ENCODE measurements at places on chromosomes 11 and 22. TPM values are rescaled to one million over a fixed set of nuclear protein-coding genes. Genes with fewer than 3 reads are reported as not detected.

GRCh38 chr22:19769393-19769715 is 8.8 kb downstream of the TBX1 start:
- no peak for DNase-seq

DNA sequence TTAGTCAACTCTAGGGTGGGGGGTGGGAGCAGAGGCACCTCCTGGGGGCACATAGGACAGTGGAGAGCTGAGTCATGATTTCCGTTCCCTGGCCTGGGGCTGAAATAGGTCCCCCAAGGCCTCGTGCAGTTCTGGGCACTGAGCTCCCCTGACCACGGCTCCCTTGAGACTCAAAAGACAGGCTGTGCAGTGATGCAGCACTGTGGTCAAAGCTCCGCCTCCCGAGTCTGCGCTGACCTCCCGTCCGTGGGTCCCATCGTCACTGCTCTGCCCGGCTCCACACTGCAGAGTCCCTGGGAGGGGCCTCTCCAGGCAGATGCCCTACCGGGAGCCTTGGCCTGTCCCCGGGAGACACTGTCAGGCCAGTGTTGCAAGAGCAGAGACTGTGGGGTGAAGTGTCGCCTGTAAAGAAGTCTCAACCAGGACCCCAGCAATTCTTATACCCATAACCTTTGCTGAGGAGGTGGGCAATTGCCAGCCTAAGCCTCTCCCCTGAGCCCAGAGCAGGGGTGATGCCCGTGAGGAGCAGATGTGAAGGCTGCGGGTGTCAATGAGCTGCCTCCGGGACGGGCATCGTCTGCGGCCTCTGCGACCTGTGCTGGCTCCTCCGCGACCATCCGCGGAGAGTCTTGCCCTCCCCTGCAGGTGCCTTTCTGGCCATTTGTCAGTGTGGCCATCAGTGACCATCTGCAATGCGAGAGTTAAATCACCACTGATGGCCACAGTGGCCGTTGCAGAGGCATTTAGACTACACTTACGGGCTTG is 877.3 kb downstream of the BRD1 start:
- no peak for DNase-seq

DNA sequence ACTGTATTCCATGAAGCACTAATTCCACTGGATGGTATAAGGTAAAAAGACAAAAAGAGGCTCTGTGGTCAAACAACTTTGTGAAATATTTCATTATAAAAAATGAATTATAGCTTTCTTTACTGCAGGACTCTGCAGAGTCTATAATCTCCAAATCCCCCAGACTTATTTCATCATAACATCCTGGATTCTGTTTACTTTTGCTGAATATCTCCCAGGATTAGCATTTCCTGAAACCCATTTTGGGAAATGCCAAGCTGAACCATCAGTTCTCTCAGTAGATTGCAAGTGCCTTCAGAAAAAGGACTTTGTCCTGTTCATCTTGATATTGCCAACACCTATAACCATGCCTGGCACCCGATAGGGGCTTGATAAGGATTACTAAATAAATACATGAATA is 7.9 kb downstream of the PAMR1 start:
- no peak for DNase-seq

- DNase-seq: no peak
These were observed 43.9 kb upstream of the CARD18 start for GRCh38 chr11:105183426-105183825.

NXPE4 gene
- total RNA-seq: not detected

All from activated naive CD8-positive, alpha-beta T cell treated with anti-CD3 and anti-CD28 coated beads, Interleukin-2, amount 10 ng/mL, durations not matched to agents 7 days and 5 days (primary cell).